NCI-H1105 (cell line): ENCODE measurements at places on chromosomes 2 and 18.
A peak's percentile ranks its signal among the peaks of the same experiment; 100 is the strongest.

DNA sequence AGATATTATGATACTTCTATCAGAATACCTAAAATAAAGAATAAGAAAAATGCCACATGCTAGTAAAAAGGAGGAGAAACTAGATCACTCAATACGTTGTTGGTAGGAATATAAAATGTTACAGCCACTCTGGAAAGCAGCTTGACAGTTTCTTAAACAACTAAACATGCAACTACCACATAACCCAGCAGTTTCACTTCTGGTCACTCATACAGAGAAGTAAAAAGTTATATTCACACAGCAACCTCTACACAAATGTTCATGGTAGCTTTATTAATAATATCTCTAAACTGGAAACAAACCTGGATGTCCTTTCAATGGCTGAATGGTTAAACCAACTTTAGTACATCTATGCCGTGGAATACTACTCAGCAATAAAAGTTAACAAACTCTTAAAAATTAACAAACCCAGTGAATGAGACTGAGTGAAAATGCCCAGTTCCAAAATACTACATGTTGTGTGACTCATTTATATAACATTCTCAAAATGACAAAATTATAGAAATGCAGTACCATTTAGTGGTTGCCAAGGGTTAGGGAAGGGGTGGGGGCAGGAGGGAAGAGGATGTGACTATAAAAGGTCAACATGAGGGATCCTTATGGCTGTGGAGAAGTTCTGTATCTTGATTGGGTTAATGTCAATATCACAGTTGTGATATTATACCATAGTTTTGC lies 124.1 kb downstream of the MMADHC start:
- no peak for DNase-seq

- no peak for DNase-seq
Observed at GRCh38 chr2:156982615-156983014, 274.9 kb upstream of the GALNT5 start.

DNA sequence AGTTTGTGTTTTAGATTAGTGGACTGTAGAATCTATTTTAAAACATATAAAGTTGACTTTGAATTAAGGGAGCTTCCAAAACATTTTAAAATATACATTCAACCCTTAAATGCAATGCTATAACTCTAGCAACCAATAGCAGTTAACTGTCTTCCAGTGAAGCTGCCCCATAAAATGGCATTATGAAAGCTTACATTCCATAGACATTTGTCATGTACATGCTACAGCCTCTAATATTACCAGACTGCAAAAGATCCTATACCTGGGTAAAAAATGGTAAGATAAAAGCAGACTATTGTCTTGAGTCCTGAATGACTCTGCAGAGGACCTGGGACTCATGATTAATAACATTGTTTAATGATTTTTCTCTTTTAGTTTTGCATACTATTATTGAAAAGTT lies 489.4 kb downstream of the LRP1B start:
- no peak for DNase-seq

DNA sequence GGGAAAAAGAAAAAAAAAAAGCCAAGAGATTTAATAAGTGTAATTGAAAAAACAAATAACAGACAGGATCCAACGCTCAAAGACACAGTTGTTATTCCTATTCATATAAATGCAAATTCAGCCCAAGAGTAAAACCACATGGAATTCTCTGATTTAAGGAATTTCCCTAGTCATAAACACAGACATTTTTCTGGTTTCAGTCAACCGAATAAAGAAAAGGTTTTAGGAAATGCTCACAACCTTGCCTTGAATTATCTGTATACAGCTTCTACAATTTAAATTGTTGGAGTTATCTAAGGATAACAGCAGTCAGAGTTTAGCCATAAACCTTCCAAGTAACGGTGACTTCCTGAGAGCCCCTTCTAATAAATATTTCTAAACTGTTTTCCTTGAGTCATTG lies 122.7 kb downstream of the VWC2L start:
- no peak for DNase-seq

GRCh38 chr18:63977040-63977439 lies 7.2 kb downstream of the SERPINB8 start:
- no peak for DNase-seq

GRCh38 chr2:240229603-240230235 lies 89.3 kb upstream of the OTOS start:
- no peak for DNase-seq

GRCh38 chr2:216585441-216585840 lies 47.8 kb upstream of the IGFBP2 start:
- no peak for DNase-seq

DNA sequence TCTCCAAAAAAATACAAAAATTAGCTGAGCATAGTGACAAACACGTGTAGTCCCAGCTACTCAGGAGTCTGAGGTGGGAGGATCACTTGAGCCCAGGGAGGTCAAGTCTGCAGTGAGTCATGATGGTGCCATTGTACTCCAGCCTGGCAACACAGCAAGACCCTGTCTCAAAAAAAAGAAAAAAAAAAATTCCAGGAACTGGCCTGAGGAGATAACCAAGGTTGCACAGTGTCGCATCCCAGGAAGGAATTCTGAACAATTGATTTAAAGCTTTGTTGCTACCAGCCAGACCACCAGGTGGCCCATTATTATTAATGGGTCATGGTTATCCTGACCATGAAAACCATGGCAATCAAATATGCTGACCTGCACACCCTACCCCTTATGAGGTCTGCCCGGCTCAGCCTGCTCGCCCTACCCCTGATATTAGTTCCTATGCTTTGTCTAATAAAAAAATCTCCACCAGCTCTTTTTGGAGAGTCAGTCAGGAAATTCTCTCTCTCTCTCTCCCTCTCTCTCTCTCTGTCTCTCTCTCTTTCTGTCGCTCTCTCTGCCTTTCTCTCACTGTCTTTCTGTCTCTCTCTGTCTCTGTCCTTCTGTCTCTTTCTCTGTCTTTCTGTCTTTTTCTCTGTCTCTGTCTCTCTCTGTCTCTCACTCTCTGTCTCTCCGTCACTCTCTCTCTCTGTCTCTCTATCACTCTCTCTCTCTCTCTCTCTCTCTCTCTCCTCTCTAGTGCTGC lies 73.7 kb downstream of the NCAPH start:
- no peak for DNase-seq

DNA sequence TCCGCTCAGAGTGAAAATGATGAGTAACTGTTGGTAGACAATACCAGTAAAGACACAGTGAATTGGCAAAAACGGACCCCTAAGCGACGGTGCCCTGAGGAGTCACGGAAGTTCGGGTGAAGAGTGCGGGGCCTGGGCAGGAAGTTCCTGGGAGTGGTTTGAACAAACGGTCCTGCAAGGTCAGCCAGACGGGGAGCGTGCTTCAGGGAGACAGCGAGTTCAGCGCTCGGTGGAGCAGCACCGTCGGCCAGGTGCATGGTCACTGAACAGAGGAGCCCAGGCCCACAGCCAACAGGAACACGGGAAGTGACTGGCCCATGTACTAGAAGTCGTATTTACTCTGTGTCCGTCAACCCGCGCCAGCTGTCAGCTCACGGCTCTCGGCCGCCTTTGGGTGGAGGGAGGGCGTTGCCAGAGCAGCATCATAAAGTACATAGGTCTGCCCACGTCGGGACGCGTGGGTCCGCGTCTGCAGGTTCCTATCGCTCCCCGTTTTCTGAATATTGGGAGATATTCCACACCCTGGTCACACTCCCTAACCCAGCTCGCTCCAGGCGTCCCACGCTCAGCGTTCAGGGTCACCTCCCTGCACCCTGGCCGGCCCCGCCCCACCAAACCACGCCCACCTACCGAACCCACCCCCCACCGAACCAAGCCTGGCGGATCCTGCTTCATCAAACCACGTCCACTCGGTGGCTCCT lies 75.6 kb upstream of the UXS1 start:
- DNase-seq = peak; percentile 54

DNA sequence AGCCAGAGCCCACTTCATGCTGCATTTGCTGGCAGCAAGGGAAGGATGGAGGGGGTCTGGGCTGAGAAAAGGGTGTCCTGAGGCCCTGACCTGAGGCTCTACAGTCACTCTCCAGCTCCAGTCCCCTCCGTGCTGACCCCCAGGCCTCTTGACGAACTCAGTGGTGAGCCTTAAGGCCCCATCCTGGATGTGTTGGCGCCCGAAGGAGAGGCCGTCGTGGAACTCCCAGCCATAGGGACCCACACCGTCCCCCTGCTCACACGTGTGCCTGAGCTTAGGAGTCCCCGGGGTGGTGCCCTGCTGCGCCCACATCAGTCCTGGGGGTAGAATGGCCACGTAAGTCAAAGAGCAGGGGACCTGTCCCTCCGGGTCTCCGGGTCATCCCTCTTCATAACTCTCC lies 776 bp downstream of the MOGS start:
- no peak for DNase-seq

GRCh38 chr2:103132536-103133217 lies 370.8 kb downstream of the TMEM182 start:
- DNase-seq = no peak

GRCh38 chr2:222823183-222823930 lies 37.5 kb upstream of the ACSL3 start:
- DNase-seq = no peak

DNA sequence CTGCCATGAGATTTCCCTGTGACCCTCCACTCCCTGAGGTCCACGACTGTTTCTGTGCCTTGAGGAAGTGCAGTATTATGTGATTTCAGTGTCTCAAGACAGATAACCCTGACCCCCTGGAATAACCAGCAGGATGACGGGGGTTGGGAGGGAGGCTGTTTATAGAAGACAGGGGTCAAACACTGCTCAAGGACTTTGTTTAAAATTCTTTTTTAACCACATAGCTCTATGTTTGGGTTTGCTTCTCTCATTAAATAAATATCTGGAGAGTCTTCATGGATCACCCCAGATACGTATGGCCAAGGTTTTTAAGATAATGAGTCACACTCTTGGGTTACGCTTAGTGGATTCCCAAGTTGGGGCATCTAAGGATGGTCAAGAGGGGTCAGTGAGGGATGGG lies 523.8 kb upstream of the TNP1 start:
- DNase-seq = no peak
